ENCODE measurements at places on chromosomes 3 and 15.

GRCh38 chr3:16935781-16936180 is 51.0 kb downstream of the PLCL2 start:
- no peak for DNase-seq

GRCh38 chr3:29949940-29950616 is 656.3 kb upstream of the TGFBR2 start:
- no peak for DNase-seq

DNA sequence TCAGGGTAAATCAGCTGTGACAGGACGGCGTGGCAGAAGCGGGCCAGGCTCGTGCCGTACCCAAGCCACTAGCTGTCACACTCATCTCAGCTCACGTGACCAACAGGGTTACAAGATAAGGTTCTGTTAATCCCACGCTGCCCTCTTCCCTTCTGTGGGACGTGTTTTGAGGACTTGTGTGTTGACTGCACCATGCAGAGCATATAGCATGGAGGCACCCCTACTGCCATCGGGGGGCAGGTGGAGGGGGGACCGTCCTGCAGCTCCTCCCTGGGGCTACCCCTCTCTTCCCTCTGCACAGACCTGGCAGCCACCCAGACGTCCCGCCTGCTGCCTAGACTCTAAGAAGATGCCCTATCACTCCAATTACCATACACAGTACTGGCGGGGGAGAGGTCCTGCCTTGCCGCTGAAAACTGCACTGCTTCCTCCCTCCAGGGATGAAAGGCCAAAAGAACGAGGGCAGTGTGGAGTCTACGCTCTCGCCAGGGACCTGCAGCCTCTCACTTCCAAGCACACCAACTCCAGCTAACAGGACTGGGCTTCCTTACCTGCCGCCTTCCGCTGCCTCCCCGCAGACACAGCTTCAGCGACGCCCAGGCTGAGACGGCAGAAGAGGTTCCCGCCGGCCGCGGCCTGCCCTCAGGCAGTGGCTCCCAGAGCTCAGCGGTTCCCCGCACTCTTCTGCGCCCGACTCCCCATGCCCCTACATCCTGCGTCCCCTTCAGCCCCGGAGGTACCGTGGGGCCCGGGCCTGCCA is at the start of gene TNK2:
Gene TNK2, minus strand, starts transcription at position 618 of the 760 bp plus-strand sequence. CDS start 19,963 bp downstream, outside the sequence.
- peak; percentile 48 for DNase-seq

DNA sequence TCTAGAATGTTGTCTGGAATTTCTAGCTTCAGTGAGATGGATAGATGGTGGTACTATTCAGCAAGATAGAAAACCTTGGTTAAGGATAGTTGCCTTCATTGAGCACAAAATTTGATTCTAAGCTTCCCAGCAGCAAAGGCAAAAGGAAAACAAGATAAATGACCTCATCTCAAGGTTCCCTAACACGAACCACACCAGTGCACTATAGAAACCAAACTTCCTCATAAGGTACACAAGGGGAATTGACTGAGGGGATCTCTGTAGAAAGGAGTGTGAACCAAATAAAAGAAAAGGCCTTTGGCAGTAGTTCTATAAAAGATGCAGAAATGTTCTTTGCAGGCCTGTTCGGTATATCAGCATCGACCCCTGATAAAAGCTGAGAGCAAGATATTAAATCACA is 288.9 kb downstream of the SHQ1 start:
- DNase-seq, result no peak

Data from NCI-H1694 (cell line).